Type B pancreatic cell (in vitro differentiated cells): ENCODE measurements at places on chromosomes 1 and 21. TPM values are rescaled to one million over a fixed set of nuclear protein-coding genes. Genes with fewer than 3 reads are reported as not detected.

TMEM82 gene
- total RNA-seq = 1.1 TPM in 2 replicates

DNA sequence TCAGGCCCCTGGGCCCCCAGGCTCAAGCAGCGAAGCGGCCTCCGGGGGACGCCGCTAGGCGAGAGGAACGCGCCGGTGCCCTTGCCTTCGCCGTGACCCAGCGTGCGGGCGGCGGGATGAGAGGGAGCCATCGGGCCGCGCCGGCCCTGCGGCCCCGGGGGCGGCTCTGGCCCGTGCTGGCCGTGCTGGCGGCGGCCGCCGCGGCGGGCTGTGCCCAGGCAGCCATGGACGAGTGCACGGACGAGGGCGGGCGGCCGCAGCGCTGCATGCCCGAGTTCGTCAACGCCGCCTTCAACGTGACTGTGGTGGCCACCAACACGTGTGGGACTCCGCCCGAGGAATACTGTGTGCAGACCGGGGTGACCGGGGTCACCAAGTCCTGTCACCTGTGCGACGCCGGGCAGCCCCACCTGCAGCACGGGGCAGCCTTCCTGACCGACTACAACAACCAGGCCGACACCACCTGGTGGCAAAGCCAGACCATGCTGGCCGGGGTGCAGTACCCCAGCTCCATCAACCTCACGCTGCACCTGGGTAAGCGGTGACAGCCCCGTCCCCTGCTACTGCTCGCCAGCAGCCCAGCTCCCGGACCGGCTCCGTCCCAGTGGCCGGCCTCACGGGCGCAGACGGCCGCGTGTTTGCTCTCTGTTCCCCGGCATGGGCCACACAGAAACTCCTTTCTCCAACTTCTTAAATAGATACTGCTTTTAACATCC, 539 bp downstream of the LAMC1 start:
- DNase-seq = peak; percentile 82

HHAT gene
- total RNA-seq = 7.5 and 9.0 TPM in 2 replicates

- DNase-seq = no peak
These were observed 36.5 kb downstream of the YY1AP1 start for GRCh38 chr1:155651861-155652661.

DNA sequence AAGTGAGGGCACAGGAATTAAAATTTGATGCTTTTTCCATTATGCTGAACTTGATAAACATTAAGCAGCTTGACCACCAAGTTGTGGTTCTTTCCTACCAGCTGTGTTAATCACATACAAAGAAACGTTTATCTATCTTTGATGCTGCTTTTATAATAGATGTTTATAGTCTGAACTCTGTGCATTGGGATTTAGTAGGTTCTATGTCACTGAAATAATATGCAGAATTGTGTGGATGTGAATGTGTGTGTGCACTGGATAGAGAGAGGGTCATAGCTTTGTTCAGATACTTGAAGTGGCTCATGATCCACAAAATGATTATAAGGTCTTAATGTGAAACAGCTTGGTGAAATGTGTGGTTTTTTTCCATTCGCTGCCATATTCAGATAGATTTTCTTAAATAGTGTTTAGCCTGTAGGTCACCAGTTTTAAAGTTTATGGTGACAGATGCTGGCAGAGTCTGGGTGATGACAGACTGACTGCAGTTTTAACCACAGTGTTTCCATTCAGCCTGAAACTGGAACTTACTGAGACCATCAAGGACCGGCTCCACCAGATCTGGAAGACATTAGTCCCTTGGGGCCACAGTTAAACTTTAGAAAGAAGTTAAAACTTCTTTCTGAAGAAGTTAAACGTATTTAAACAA, 10.2 kb downstream of the DDI2 start:
- no peak for DNase-seq

DNA sequence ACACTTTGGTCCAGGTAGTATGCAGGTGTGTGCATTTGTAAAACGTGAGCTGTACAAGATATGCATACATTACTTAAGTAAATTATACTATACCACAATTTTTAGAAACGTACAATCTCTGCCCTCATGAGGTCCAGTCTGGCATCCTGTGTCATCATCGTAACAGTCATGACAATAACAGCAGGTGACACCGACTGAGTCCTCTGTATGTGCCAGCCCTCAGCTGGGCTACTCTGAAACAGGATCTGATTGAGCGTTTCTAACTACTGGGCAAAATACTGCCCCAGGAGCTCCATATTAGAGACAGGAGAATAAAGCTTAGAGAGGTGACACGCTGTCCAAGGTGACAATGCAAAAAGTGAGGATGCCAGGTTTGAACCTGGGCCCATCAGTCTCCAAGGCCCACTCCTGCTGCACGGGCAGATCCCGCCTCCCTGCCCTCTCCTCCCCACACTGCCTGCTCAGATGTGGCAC, 47.2 kb upstream of the ECE1 start:
- DNase-seq = no peak

DNA sequence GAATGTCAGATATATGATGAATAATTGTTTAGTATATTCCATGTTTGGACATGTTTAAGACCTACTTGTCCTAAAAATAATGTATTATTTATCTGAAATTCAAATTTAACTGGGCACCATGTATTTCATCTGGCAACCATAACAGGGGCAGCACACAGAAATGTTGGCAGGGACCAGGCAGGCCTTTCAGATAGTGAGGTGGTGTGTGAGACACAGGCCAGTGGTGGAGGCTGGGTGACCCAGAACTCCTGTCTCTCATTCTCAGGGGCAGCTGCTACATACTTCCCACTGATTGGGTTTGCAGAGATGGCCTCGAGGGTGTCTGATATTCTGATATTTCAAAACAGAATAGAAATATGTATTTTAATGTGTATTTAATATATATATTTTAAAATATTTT, 1.3 kb upstream of the FASLG start:
- no peak for DNase-seq

LORICRIN gene
- not detected in 2 replicates for total RNA-seq

DNA sequence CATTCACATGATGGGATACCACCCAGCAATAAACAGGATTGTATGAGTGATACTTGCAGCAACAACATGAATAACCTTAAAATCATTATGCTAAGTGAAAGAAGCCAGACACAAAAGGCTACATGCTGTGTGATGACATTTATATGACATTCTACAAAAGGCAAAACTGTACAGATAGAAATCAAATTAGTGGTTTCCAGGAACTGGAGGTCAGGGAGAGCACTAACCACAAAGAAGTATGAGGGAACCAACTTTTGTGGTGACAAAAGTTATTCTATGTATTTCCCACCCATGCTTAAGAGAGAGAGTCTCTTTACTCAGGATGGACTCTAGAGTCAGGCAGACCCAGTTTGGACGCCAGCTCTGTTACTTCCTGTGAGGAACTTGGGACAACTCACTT, 364.5 kb upstream of the DAB1 start:
- no peak for DNase-seq

CD84 gene
- total RNA-seq = not detected in 2 replicates

NSUN4 gene
- total RNA-seq = 22.4 and 26.6 TPM in 2 replicates

GRCh38 chr1:55935236-55935635, 644.1 kb downstream of the PLPP3 start:
- no peak for DNase-seq

DNA sequence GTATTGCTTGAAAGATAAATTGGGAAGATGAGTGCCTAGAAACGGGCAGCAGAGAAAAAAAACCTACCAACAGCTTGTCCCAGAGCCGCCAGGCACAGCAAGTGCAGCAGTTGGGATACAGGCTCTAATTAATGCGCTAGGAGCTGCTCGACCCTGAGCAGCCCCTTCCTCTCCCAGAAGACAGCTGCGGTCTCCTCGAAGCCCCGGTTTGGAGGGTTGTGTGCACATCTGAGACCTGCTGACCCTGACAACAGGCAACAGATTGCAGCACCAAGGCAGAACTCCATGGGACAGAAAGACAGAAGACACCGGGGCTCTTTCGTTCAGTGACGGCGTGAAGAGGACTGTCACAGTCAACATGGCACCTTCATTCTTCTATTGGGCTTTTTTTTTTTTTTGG, 101.4 kb downstream of the TSEN15 start:
- no peak for DNase-seq

PRXL2B gene
- total RNA-seq = 33.7 and 40.3 TPM in 2 replicates

NTRK1 gene
- total RNA-seq = 0.12 and 6.6 TPM in 2 replicates

- no peak for DNase-seq
These were observed 22.8 kb upstream of the CRNN start for GRCh38 chr1:152436593-152437496.

DNA sequence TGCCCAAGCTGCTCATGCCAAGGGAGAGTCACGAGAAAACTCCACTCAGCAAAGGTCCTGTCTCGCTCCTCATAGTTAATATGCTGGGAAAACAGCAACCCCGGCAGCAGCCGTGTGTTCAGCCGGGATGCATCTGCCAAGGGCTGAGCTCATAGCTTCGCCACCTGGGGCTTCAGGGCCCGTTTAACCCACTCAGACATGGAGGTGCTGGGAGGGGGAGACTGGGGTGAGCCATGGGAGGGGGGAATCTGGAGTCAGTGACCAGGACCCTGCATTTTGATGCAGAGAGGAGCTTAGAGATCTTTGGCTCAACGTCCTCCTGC, 283.4 kb downstream of the PTPRU start:
- DNase-seq = peak; percentile 31

TMPRSS3 gene
- 0.74 and 1.3 TPM in 2 replicates for total RNA-seq

DNA sequence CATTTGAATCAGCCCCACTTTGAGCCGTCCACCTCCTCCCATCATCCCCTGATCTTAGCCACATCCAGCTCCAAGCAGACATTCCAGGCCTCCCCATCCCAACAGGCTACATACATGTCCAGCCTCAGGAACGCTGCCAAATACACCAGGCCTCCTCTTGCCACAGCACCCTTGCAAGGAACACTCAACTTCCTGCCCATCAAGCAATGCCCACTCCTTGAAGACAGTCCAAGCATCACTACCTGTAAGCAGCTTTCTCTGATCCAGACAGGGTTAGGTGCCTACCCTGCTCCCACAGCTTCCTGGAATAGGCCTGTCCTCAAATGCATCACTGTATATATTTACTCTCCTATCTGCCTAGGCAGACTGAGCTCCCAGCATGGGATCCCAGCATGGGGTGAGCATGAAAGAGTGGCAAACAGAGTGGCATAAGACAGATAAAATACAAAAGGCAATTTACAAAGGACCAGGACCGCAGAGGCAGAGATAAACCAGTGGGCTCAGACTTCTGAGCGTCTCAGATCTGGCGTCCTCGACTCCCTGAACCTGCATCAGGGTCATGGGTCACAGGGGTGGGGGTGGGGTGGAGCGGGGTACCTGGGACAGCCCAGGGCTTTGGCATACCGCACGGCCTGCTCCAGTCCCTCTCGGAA, 816 bp downstream of the HYI start:
- DNase-seq = peak; percentile 62

DNA sequence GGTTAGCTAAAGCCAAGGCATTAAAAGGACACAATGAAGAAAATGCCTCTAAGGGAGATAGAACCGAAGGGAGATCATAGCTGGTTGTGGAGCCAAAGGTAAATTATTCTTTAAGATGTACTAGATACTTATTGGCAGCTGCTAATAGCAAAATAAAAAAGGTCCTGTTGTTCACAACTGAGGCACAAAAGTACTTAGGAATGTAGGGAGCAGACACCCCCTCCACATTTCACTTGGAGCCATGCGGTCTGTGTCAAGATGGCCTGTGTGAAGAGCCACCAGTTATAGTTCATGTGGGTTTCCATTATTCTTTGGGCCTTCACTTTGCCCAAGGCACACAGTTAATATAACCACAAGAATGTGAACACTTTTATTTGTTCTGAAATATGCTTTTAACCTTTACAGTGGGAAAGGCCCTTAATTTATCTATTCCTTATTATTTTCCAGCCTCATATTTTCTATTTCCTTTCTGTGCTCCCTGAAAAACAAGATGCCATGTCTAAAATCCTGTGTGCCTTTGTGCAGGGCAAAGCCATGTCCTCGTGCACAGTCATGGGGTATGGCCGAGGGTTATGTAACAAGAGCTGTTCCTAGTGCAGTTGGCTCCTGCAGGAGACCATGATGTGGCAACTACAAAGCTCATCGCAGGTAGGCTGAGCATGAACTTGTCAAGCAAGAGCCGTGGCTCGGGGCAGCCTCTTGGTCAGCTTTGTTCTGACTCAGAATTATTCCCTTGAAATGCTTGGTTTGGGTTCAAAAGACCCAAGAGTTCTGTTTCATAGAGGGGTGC, 16.2 kb upstream of the WDR26 start:
- no peak for DNase-seq

DNA sequence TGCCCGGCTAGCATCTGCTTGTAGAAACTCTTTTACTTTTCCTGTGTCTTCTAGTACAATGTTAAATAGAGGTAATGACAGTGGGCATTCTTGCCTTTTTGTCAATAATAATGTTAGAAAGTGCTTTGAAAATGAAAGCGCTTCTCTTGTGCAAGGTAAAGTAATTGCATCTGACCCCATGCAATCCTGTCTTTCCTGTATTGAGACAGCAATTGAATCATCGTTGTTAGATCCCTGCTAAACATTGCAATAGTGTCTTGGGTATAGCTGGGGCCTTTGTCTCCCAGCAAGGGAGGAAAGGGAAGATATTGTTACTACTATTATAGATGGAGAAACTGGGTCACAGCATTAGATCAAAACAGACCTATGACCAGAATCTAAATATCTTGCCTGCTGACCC, 80.9 kb downstream of the TLR5 start:
- no peak for DNase-seq

- no peak for DNase-seq
These were observed 111.8 kb upstream of the RUNX3 start for GRCh38 chr1:25041916-25042315.

DNA sequence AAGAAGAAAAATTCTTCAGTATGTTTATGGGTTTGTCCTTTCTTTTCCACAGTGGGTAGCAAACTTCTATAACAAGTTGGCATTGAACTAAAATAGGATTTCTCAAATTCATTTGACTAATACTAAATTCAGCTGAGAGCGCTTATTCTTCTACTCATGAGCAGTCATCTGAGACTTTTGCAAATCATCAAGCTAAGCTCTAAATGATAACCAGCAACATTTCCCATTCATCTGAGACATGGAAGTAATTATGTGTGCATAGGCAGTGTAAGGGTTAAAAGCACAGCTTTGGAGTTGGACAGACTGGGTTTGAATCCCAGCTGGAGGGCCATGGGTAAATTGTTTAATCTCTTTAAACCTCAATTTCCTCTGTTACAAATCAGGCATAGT, 18.3 kb upstream of the CNR2 start:
- no peak for DNase-seq

- no peak for DNase-seq
These were observed 50.1 kb downstream of the ATF6 start for GRCh38 chr1:161816201-161816600.

DNA sequence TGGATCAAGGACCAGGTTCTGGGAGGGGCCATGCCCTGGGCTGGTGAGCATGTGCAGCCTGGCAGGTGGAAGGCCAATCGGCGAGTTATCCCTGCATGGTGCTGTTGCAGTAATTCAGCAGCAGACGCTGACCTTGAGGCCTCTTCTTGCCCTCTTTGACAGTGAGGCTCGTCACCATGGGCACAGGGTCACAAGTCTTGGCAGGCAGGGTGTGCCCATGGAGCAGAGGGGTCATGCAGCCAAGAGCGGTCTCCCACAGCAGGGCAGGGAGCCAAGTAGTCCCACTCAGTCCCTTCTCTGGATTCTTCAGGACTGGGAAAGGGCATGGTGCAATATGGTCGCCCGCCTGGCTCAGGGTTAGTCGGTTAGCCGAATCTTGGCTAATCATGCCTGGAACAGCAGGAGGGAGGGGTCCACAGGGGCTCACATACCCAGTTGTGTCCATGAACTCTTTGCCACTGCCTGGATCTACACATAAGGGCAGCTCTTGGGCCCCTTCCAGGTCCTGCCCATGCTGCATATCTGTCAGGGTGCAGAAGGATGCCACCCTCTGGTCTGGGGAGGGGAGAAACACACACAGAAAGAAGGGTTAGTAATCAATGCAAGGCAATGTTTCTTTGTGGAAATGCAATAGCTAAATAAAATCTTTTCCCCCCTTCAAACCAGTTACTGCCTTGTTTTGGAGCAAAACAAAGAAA, 226.8 kb downstream of the SIPA1L2 start:
- DNase-seq = no peak

GRCh38 chr21:30769724-30770431, 14.7 kb upstream of the KRTAP21-1 start:
- no peak for DNase-seq

SLC5A3 gene
- total RNA-seq = 11.9 and 28.8 TPM in 2 replicates
